HFF-Myc (cell line): ENCODE measurements at places on chromosomes 7 and 10.

- DNase-seq, result no peak
Measured at GRCh38 chr10:28094121-28094520, 95.2 kb upstream of the ODAD2 start.

DNA sequence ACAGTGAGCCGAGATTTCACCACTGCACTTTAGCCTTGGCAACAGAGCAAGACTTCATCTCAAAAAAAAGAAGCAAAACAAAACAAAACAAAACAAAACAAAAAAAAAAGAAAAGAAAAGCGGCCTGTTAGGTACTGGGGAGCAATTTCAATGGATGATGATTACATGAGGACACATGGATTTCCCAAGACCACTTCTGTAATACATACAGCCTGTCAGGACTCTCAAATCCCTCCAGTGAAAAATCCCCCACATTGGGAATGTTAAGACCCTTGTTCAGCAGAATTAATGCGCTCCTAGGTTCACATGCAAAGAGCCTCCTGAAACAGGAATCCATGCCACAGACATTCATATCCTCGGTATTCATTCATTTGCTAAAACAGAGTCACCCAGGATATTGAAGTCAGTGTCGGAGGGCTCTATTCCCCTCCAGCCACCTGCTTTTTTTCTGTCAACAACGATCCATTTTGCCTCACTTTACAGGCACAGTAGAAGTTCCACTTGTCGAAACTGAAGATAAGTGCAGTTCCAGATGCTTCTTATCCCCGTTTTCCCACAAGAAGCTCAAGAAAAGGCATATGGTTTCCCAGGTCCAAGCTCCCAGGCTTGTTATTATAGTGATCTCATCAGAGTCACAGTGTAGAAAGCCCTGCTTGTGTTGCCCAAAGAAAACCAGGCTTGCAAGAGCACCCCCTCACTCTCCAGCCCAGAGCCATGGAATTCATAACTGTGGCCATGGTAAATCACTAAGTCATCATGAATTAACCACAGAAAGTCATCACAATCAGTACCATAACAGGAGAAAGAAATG lies 20.2 kb downstream of the SLC16A12 start:
- peak; percentile 55 for DNase-seq

GRCh38 chr10:132434405-132435005 lies 37.5 kb downstream of the PWWP2B start:
- DNase-seq, result no peak

DNA sequence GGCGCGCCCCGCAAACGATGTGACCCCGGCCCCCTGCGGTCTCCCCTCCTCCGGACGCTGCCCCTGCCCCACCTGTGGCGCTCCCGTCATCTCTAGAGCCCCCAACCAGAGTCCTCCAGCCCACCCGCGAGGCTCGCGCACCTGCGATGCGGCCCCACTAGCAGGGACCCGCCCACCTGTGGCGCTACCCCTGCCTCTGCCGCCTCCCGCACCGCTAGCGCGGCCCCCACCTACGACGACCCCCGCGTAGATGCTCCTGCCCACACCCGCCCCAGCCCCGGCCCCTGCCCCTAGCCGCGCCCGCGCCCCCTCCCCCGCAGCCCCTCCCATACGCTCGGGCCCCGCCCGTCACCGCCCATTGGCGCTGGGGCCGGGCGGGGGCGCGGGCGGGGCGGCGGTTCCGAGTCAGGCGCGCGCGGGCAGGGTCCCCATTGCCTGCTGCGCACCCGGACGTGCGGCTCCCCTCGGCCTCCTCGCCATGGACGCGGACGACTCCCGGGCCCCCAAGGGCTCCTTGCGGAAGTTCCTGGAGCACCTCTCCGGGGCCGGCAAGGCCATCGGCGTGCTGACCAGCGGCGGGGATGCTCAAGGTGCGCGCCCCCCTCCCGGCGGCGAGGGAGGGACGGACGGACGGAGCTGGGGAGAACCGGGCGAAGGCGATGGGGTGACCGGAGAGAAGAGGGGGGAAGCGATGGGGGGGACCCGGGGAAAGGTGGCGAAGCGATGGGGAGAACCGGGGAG lies at the start of gene PFKP:
PFKP (plus strand) TSS at position 431 of the 741 bp plus-strand sequence; CDS start at position 479, 48 bp downstream.
- no peak for DNase-seq

GRCh38 chr10:90675621-90676020 lies 182.2 kb downstream of the HTR7 start:
- no peak for DNase-seq

DNA sequence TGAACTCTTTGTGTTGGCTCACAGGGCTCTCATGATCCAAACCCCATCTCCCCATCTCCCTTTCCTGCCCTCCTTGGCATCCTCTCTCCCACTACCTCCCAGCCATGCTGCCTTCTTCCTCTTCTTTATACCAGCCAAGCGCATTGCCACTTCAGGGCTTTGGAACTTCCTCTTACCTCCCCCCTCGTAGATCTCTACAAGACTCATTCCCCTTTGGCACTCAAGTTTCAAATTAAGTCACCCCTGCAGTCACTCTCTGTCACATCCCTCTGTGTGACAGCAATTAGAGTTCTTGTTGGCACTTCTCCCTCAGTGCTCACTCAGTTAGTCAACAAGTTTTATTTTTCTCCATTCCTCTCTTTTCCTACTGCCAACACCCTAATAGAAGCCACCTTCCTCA lies 20.8 kb upstream of the NRP1 start:
- no peak for DNase-seq
